Thoracic aorta (tissue), 2 donors: ENCODE measurements at places on chromosomes 11 and 22. TPM values are rescaled to one million over a fixed set of nuclear protein-coding genes. Genes with fewer than 3 reads are reported as not detected.

GRCh38 chr11:94794287-94795168, 26.4 kb downstream of the AMOTL1 start:
- no peaks in the 10 kb centered on the region for H3K27me3 ChIP-seq
- peaks cover 61% of the 10 kb centered on the region for H3K4me1 ChIP-seq
- peak; percentile 72 for DNase-seq
- H3K27ac ChIP-seq: peak overlapping the region; percentile 71
- H3K4me3 ChIP-seq: peak overlapping the region; percentile 51

SEC14L3 gene
- not detected for total RNA-seq

DNA sequence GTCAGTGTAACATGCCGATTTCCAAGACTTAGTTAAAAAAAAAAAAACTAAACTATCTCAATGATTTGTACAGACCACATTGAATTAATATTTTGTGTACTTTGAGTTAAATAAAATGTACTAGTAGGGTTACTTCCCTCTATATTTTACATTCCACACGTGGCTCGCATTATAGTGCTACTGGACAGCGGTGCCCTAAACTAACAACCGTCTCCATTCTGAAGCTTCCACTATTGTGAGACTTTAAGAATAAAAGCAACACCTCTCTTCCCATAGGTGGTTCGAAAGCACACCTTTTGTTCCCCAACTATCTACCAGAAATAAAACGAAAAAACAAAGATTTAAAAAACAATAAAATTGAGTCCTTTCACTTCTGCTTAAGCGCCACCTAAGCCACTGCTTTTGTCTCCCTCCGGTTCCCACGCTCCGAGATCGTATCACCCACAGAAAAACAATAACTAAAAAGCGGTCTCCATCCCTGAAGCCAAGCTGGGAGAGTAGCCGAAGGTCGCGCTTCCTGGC, 380 bp upstream of the TTC17 start:
- H3K27me3 ChIP-seq: no peaks in the 10 kb centered on the region
- peaks cover 25% of the 10 kb centered on the region for H3K4me1 ChIP-seq
- DNase-seq: no peak
- H3K27ac ChIP-seq: peak overlapping the region; percentile 69

GRCh38 chr11:15910761-15911160, 445.6 kb downstream of the SOX6 start:
- peaks cover 11% of the 10 kb centered on the region for H3K4me1 ChIP-seq
- H3K36me3 ChIP-seq: no peaks in the 10 kb centered on the region
- no peak overlapping the region for H3K4me3 ChIP-seq
- DNase-seq: no peak
- H3K27me3 ChIP-seq: no peaks in the 10 kb centered on the region

GRCh38 chr11:73228268-73229134, 10.4 kb downstream of the P2RY2 start:
- H3K4me3 ChIP-seq: no peak overlapping the region
- H3K27me3 ChIP-seq: no peaks in the 10 kb centered on the region
- DNase-seq: no peak
- no peaks in the 10 kb centered on the region for H3K4me1 ChIP-seq
- H3K36me3 ChIP-seq: no peaks in the 10 kb centered on the region

MPPED1 gene
- total RNA-seq: not detected

GRCh38 chr11:76837696-76838677, 22.7 kb upstream of the ACER3 start:
- no peak for DNase-seq
- no peaks in the 10 kb centered on the region for H3K36me3 ChIP-seq
- no peak overlapping the region for H3K27ac ChIP-seq
- no peaks in the 10 kb centered on the region for H3K4me1 ChIP-seq
- no peak overlapping the region for H3K4me3 ChIP-seq

DNA sequence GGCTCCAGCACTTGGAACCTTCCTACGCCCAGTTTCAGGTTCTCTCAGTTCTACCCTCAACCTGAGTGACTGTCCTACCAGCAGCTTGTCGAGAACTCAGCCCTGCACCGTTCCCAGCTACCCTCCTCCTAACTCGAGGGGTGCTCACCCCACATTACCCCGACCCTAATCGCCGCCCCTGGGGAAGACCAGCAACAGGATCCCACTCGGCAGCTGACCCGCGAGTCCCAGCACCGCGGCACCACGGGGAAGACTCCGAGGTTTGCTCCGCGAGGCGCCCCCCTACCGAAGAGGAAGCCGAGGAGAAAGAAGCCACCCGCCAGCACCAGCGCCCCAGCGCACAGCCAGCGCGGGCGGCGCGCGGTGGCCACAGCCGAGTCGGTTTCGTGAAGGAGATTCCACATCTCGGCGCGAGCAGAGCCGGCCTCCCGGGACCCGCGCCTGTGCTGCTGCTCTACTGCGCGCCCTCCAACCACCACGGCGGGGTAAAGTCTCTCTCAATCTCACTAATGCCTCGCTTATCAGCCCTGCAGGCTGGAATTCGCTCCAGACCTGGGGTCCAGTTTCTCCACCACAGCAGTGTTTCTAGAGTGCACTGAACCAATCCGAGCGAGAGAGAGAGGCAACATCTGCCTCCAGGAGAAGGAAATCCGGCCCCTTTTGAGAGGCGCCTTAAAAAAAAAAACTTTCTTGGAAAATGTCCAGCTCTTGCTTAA, at the start of gene FOLH1:
Gene FOLH1 (minus strand): TSS at position 597 of the 716 bp plus-strand sequence. CDS start 193 bp downstream, at position 404.
- no peaks in the 10 kb centered on the region for H3K36me3 ChIP-seq
- no peak for DNase-seq
- H3K27me3 ChIP-seq: no peaks in the 10 kb centered on the region
- no peak within 1 kb of the TSS for H3K27ac ChIP-seq
- peak within 1 kb of the TSS; percentile 73 for H3K4me3 ChIP-seq

GRCh38 chr11:81342966-81343365, 1390.7 kb downstream of the FAM181B start:
- no peak overlapping the region for H3K4me3 ChIP-seq
- H3K27me3 ChIP-seq: no peaks in the 10 kb centered on the region
- DNase-seq: no peak
- H3K4me1 ChIP-seq: no peaks in the 10 kb centered on the region
- H3K36me3 ChIP-seq: no peaks in the 10 kb centered on the region
- H3K27ac ChIP-seq: no peak overlapping the region

PRAME gene
- not detected for total RNA-seq

DNA sequence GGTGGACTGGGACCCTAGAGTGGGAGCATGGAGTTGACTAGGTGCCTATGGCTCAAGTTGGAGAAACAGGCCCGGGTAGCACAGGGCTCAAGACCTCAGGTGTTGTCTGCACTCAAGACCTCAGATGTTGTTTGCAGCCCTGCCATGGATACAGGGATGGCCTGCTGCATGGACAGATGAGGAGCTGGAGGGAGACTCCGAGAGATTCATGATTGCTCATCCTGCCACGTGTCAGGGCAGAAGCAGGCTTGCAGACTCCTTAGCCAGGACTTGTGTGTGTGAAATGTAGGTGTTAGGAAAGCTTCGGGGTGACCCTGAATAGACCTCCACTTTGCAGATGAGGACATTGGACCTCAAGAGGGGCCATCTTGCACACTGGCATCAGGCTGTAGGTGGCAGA, 921 bp downstream of the CCDC116 start:
- no peak for DNase-seq
- H3K4me1 ChIP-seq: no peaks in the 10 kb centered on the region

DNA sequence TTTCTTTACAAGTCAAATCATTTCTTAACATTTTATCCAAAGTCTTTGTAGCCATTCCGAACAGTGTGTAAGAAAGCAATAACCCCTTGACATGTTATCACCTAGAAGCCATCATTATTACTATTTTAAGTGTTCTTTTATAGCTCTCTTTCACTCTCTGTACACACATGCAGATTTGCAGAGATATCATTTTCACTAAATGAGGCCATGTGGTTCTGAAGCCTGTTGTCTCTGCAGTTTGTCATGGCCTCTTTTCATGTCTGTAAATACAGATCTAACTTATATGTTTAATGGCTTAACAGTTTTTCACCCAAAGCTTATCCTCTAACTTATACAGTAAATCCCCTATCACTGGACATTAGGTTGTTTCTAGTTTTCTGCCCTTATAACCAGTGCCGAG, 166.8 kb downstream of the MYO18B start:
- H3K27me3 ChIP-seq: no peaks in the 10 kb centered on the region
- no peaks in the 10 kb centered on the region for H3K4me1 ChIP-seq
- no peak overlapping the region for H3K27ac ChIP-seq
- H3K36me3 ChIP-seq: peaks cover 21% of the 10 kb centered on the region
- H3K4me3 ChIP-seq: no peak overlapping the region
- no peak for DNase-seq

GRCh38 chr11:76620489-76620888, 50.1 kb downstream of the LRRC32 start:
- H3K27ac ChIP-seq: no peak overlapping the region
- no peaks in the 10 kb centered on the region for H3K36me3 ChIP-seq
- no peak overlapping the region for H3K4me3 ChIP-seq
- no peaks in the 10 kb centered on the region for H3K27me3 ChIP-seq
- peaks cover 54% of the 10 kb centered on the region for H3K4me1 ChIP-seq
- no peak for DNase-seq

DNA sequence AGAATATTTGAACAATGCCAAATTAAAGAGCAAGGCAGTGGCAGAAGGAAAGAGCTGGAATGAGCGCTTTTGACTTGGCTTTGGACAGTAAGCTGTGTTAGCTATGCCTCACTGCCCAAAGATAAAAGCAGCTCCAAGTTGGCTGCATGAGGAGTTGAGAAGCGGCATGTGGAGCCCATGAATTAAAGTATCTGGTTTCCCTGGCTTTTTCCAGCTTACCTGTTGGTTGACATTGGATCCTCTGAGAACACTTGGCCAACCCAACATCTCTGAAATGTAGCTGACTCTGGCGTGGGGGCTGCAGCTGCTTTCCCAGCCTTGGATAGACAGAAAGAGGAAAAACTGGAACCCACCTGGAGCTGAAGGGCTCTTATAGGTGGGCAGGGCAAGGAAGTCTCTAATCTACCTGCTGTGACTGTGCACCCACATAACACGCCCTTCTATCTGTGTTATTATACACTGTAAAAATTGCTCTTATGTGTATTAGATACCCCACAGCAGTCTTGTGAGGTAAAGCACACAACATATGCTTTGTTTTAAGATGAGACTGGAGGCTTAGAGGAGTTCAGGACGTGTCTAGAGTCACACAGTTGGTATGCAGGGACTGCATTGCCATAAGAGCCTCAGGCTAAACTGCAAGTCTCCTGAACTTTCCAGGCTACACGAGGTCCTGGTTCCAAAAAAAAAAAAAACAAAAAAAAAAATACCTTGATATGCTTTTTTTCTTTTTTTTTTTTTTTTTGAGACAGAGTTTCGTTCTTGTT, 5.8 kb downstream of the UBASH3B start:
- no peak overlapping the region for H3K4me3 ChIP-seq
- H3K36me3 ChIP-seq: no peaks in the 10 kb centered on the region
- H3K27me3 ChIP-seq: no peaks in the 10 kb centered on the region
- H3K27ac ChIP-seq: no peak overlapping the region
- no peak for DNase-seq
- H3K4me1 ChIP-seq: peaks cover 9% of the 10 kb centered on the region

IL17REL gene
- total RNA-seq: not detected

GRCh38 chr11:77503006-77503405, 29.1 kb upstream of the PAK1 start:
- H3K27me3 ChIP-seq: no peaks in the 10 kb centered on the region
- H3K27ac ChIP-seq: no peak overlapping the region
- no peaks in the 10 kb centered on the region for H3K4me1 ChIP-seq
- DNase-seq: no peak

- H3K4me1 ChIP-seq: no peaks in the 10 kb centered on the region
- H3K27ac ChIP-seq: no peak overlapping the region
- no peak overlapping the region for H3K4me3 ChIP-seq
- no peak for DNase-seq
These were observed 313.5 kb upstream of the CHORDC1 start for GRCh38 chr11:90536301-90536700.

MAPK11 gene
- total RNA-seq: 5.8 TPM

GRCh38 chr11:1292018-1292643, 17.3 kb downstream of the TOLLIP start:
- DNase-seq: no peak
- no peak overlapping the region for H3K4me3 ChIP-seq
- H3K36me3 ChIP-seq: peaks cover 52% of the 10 kb centered on the region
- no peak overlapping the region for H3K27ac ChIP-seq

DNA sequence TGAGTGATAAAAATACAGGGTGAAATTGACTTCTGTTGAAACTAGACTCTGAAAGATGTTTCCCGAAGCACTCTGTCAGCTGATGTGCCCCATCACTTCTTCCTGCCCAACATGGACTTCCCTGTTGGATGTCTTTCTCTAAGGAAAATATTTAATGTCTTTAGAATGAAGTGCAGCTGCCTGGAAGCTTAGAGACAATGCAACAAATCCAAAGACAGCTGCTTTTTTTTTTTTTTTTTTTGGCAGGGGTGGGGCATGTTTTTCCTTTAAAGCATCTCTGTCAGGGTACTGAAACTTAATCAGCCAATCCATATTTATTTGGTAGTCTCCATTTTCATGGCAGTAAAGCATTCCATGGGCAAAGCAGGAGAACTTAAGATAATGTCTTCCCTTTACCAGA, 5.9 kb downstream of the JAM3 start:
- no peak overlapping the region for H3K4me3 ChIP-seq
- no peaks in the 10 kb centered on the region for H3K36me3 ChIP-seq
- no peak overlapping the region for H3K27ac ChIP-seq
- peaks cover 10% of the 10 kb centered on the region for H3K4me1 ChIP-seq
- H3K27me3 ChIP-seq: no peaks in the 10 kb centered on the region

DNA sequence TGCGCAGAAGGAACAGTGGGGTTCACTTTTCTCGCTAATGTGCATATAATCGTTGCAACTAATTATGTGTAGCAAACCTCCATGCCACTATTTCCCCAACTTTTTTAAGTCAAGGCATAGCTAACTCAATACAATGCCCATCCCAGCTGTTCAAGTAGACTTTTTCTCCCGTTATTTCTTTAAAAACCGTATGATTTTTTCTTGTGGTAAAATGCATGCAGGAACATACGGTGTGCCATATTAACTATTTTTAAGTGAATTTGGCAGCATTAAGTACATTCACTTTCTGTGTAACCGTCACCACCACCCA, 2.8 kb upstream of the DUSP8 start:
- no peak overlapping the region for H3K4me3 ChIP-seq

- peak overlapping the region; percentile 87 for H3K27ac ChIP-seq
- H3K4me3 ChIP-seq: peak overlapping the region; percentile 57
- DNase-seq: no peak
- no peaks in the 10 kb centered on the region for H3K27me3 ChIP-seq
These were observed 34.4 kb upstream of the SUSD2 start for GRCh38 chr22:24146791-24147353.

GRCh38 chr11:35313066-35313759, 106.1 kb downstream of the SLC1A2 start:
- H3K4me3 ChIP-seq: no peak overlapping the region
- no peaks in the 10 kb centered on the region for H3K27me3 ChIP-seq
- H3K36me3 ChIP-seq: no peaks in the 10 kb centered on the region
- DNase-seq: no peak

DNA sequence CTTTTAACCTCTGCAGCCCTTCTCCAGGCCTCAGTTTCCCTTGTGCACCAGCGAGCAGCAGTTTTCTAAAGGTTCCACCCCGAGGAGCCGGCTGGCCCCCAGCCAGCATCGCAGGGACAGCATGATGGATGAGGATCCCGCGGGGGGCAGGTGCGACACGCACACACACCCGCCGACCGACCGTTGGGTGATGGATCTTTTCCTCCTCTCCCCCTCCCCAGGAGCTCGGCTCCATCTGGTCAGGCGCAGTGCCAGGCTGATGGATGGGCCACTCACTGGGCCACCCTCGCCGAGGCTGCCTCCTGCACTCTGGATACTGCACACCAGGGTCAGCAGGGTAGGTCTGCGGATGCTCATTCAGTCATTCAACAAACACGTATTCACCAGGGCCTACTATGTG, 12.8 kb upstream of the CABP7 start:
- no peak overlapping the region for H3K4me3 ChIP-seq
- no peaks in the 10 kb centered on the region for H3K4me1 ChIP-seq
- no peaks in the 10 kb centered on the region for H3K36me3 ChIP-seq
- DNase-seq: no peak

TEX54 gene
- total RNA-seq: not detected
